Activated CD4-positive, alpha-beta T cell treated with anti-CD3 and anti-CD28 coated beads, Interleukin-2, amount 10 ng/mL, durations not matched to agents 7 days and 5 days (primary cell): ENCODE measurements at places on chromosomes 1 and 21.

- DNase-seq, result no peak
These were observed 19.5 kb downstream of the MAP3K7CL start for GRCh38 chr21:29149808-29150425.

GRCh38 chr1:228989992-228990827, 254.9 kb downstream of the RHOU start:
- no peak for DNase-seq

DNA sequence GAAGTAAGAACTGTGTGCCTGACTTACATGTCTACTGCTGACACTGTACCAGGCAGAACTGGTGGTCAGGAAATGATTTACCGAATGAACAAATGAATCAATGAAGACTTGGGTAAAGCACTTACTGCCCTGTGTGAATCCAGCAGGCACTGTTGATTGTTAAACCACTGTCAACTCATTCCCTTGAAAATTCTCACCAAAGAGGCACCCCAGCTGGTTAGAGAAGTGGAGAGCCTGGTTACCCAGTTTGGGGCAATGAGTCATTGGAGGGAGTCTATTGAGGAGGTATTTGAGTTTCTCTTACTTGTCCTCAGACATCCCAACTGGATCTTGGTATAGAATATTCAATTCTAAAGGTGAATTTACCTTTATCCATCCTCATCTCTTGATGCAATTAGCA, 34.2 kb downstream of the JUN start:
- DNase-seq, result no peak

DNA sequence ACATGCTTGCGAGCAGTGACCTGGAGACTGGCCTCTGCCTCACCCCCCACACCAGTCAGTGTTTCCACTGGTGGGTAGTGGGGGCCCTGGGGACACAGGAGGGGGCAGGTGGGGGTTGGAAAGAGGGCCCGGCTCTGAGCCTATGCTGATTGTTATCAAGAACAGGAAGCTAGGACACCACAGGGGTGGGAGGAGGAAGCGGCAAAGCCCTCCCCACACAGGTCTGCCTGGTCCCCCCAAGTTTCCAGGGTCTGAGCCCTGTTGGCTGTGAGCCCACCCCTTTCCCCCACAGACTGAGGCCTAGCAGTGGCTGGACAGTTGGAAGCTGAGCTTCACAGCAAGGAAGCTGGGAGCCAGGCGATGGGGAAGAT, 1.6 kb upstream of the PTPN7 start:
- DNase-seq, result peak; percentile 46

DNA sequence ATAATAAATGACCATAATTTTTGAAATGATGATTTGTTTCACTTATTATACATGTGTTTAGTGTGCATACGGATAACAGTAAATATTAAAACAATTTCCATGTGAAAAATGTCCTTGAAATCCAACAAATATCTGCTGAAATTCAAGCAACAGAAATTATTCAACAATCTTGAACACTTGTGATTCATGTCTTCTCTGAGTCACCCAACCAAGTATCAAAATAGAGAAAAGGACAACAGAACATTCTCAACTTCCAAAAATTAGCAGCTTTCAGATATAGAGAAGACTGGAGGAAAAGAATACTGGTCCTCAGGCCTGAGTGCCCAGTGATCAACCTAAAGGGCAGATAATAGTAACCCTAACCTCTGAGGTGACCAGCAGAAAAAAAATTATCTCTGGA, 90.8 kb downstream of the VAV3 start:
- no peak for DNase-seq

DNA sequence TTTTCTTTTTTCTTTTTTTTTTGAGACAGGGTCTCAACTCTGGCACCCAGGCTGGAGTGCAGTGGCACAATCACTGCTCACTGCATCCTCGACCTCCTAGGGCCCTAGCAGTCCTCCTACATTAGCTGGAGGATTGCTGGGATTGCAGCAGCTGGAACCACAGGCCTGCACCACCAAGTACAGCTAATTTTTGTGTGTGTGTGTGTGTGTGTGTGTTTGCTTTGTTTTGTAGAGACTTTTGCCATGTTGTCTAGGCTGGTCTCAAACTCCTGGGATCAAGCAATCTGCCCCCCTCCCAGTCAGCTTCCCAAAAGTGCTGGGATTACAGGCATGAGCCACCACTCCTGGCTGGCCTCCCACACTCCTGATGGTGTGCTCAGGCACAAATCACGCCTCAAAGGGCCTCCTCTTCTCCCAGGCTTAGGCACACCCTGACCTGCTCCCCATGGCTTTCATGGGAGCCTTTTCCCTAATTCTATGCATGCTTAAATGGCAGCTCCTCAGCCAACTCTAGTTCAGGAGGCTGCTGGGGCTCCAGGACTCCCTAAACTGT, 9.4 kb downstream of the FAM229A start:
- DNase-seq, result no peak

- no peak for DNase-seq
These were observed 14.7 kb upstream of the IGFN1 start for GRCh38 chr1:201175820-201176500.
